ENCODE measurements at places on chromosomes 6 and 20. TPM values are rescaled to one million over a fixed set of nuclear protein-coding genes. Genes with fewer than 3 reads are reported as not detected.

- no peak for DNase-seq
These were observed 68.8 kb upstream of the NNAT start for GRCh38 chr20:37452236-37452635.

- no peak for DNase-seq
These were observed 56.6 kb upstream of the ERVFRD-1 start for GRCh38 chr6:11168091-11168635.

GRCh38 chr6:163460307-163460782, 45.8 kb downstream of the QKI start:
- DNase-seq: peak; percentile 13

GRCh38 chr6:132390017-132390416, 11.3 kb downstream of the MOXD1 start:
- no peak for DNase-seq

- DNase-seq: peak; percentile 76
These were observed at the start of gene TUBB2A for GRCh38 chr6:3157131-3157933. Gene TUBB2A, minus strand, starts transcription at chr6:3157544. Its CDS starts 81 bp downstream, at chr6:3157463.

- no peak for DNase-seq
These were observed 6.1 kb upstream of the AFG1L start for GRCh38 chr6:108288742-108289141.

The SLC22A16 gene
- polyA plus RNA-seq: 4.0 TPM

- DNase-seq: no peak
These were observed 76.3 kb upstream of the ADGRG6 start for GRCh38 chr6:142225552-142225951.

The PTCRA gene
- polyA plus RNA-seq: 0.55 TPM

DNA sequence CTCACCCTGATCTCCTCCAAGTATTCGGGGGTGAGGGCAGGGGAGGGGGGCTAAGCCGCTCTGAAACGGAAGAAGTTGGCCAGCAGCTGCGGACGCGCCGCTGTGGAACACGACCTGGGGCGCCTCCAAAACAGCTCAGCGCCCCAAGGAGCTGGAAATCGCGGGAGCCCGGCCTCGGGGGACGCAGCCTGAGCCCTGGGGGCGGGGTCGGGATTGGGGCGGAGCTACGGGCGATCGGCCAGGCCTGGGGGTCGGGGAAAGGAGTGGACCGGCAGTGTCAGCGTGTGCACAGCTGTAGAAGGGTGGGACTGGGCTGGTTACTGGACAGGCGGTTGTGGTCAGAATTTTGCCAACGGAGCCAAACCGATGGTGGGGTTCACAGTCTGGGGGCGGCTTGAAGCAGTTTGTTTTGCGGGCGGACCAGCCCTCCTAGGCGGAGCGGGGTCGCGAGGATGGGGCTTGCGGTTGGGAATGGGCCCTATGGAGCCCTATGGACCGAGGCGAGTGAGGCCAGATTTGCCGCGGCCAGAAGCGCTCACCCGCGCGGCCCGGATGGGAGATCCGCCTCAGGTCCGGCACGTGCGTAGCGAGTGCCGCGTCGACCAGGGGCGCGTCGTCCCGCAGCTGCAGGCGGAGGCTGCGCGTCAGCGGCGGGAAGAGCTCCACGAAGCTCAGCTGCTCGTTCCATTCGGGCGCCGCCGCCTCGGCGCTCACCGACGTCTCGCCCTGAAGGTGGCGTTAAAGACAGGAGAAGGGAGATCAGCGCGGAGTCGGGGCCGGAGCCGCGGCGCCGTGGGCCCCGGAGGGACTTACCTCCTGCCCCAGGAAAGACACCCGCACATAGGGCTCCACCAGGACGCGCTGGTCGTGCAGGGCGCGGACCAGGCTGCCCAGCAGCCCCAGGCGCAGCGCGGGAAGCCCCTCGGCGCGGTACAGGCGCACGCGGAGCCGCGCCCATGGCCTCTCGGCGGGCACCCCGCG, 14.3 kb upstream of the SPAG4 start:
- peak; percentile 65 for DNase-seq

- DNase-seq: peak; percentile 15
These were observed 1.8 kb upstream of the JPH2 start for GRCh38 chr20:44188752-44189151.

The LGSN gene
- polyA plus RNA-seq: not detected

The RIMS4 gene
- not detected for polyA plus RNA-seq

DNA sequence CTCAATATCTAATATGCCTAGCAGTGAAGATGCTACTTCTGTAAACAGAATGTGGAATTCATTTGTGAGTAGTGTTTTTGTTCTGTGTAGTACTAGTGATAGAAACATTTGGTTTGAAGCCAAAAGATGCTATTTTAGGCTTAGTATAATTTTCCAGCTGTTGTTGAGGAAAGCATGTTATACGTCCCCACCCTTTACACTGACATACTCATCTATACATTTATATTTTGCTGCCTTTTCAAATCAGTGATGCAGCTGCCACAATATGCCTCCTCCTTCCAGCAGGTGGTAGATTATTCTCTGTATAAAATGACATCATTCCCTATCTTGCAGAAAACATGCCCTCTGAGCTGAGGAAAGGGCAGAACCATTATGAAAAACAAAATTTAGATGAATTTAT, 1217.6 kb upstream of the GJE1 start:
- no peak for DNase-seq

GRCh38 chr6:114195631-114196403, 147.0 kb downstream of the HS3ST5 start:
- no peak for DNase-seq

The HCRTR2 gene
- not detected for polyA plus RNA-seq

All from CD14-positive monocyte (primary cell).